ENCODE measurements at places on chromosomes 5 and 9.

- no peak for DNase-seq
These were observed 7.1 kb downstream of the SPACA9 start for GRCh38 chr9:132885720-132886333.

DNA sequence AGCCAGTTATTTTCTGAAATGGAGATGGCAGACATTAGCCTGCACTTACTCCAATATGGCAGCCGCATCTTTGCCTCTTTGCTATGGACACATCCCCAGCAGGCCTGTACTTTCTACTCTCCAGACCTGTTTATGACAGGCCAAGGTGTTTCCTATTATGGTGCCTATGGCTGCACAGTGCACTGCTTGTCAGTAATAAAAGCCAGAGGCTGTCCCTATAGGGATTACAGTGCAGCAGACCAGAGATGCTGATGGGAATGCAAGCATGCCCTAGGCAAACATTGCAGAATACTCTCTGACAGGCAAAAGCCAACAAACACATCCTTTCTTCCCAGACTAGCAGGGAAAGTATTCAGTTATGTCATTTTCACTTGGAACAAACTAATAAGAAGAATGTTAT, 442.9 kb downstream of the RAB3C start:
- no peak for DNase-seq

DNA sequence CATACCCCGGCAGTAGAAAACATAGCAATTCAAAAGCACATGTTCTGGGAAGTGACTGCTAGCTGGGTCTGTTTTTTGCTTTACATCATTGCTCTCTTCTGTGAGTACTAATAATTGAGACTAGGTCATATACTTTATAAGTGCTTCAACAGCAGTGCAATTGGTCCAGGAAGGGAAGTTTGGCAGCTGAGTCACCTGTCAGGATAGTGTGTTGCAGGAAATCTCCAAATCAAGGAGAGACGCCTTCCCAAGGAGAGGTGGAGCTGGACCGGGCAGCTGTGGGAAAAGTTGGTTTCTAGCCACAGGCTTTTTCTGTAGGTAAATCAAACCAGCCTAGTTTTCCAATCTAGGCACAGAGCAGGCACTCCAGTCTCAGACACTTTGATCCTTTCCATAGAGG, 330.1 kb downstream of the ENC1 start:
- no peak for DNase-seq

- no peak for DNase-seq
These were observed 409.2 kb downstream of the BNC2 start for GRCh38 chr9:16461137-16461840.

DNA sequence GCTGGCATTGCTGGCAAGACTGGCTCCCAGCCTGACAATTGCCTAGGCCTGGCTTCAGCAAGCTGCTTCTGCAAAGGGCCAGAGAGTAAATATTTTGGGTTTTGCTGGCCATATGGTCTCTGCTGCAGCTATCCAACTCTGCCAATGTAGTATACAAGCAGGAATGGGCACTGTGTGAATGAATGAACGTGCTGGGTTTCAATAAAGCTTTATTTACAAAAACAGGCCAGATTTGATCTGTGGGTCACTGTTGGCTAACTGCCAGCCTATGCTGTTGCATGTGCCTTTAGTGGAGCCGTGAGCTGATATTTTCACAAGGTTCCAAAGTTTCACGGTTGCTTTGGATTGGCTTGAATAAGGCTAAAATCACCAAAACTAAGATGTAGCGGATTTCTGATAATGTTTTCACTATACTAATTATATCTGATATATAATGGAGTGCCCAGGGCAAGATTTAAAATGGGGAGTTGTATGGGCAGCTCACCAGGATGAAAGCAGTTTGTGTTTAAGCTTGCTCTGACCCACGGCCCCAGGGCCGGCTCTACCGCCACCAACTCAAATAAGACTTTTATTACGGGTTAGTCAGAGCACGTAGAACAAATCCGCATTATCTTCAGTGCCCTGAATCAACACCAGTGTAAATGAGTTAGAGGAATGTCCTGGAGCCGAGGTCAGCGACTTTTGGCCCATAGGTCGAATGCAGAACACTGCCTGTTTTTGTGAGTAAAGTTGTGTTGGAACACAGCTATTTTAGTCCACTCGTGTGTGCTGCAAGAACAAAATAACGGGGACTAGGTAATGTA, 98.6 kb upstream of the DAP start:
- DNase-seq, result no peak

DNA sequence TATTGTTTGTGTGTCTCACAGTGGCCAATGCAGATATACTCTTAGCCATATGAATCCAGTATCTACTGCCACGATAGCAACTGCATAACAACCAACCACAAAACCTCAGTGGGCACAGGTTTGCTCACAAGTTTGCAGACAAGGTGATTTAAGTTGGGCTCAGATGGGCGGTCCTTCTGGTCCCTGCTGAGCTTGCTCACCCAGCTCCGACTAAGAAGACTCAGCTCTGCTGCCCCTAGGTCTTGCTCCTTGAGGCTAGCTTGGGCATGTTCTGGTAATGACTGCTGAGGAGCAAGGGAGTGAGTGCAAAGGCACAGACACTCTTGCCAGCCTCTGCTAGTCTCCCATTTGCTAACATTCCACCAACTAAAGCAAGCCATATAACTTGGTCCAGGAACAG, 52.6 kb downstream of the MTX3 start:
- DNase-seq, result no peak
